Fibroblast of lung (primary cell): ENCODE measurements at places on chromosomes 12 and 14. TPM values are rescaled to one million over a fixed set of nuclear protein-coding genes. Genes with fewer than 3 reads are reported as not detected.

The DTX1 gene
- 0.26 TPM in 1 of 2 replicates, not detected in the other for total RNA-seq

The LRP1-AS gene
- not detected in 2 replicates for total RNA-seq

The KCNH3 gene
- total RNA-seq: 0.17 and 0.26 TPM in 2 replicates

The CABP1 gene
- under 0.01 TPM in 1 of 2 replicates, not detected in the other for total RNA-seq

The INHBE gene
- 9.2 and 26.4 TPM in 2 replicates for total RNA-seq

The KRT74 gene
- total RNA-seq: not detected in 2 replicates

The BTG1 gene
- 13.4 and 18.2 TPM in 2 replicates for total RNA-seq

The BMP4 gene
- total RNA-seq: 27.2 and 77.5 TPM in 2 replicates

The PRR4 gene
- total RNA-seq: 0.66 and 0.77 TPM in 2 replicates

The LMNTD1 gene
- not detected in 2 replicates for total RNA-seq

The SAV1 gene
- 27.2 and 46.9 TPM in 2 replicates for total RNA-seq

The PPP1R1A gene
- total RNA-seq: not detected in 2 replicates

The PMCH gene
- total RNA-seq: not detected in 2 replicates

The TAS2R10 gene
- total RNA-seq: 0.50 and 0.51 TPM in 2 replicates

The SIRT4 gene
- 2.3 and 2.5 TPM in 2 replicates for total RNA-seq
